ENCODE measurements at places on chromosomes 16 and 17.

DNA sequence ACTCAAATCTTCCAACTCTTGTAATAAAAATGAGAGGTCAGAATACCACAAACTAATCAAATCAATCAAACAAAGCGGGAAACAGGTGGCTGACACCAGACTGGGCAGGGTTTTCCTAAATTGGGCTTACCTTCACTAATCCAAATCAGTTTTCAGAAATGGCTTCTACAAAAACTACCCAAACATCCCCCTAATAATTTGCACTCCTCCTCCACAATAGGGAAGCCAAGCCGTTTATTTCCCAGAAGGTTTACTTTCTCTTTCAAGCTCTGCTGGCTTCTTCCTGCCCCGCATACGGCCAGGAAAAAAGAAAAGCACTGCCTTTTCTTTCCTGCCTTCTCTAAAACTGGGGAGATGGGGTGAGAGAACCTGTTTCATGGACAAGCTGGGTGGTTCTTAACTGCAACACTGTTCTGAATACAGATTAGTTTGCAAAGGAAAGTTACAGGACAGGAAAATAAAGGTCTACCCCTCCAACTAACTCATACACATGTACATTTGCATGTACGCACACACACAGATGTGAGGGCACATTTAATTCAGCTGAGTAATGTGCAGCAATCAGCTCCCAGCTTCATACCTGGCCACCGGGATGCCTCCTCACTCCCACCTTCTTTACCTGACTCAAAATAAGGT, 9.2 kb downstream of the STAT3 start:
- no peak for DNase-seq

DNA sequence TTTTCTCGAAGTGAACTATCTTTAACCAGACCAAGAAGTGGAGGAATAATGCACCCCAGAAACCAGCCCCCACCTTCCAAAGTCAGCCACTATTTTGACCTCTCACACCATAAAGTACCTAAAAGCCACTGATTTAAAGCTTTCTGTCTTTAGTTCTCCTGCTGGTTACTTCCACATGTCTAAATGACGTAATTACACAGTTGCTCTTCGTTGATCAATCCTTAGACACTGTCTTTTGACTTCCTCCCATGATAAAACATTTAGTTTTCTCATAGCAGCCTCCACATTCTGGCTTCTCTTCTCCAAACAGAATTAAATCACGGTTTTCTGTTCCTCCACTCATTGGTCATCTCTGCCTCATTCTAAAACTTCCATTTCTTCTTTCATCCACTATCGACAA, 294.4 kb upstream of the N4BP1 start:
- DNase-seq: no peak

DNA sequence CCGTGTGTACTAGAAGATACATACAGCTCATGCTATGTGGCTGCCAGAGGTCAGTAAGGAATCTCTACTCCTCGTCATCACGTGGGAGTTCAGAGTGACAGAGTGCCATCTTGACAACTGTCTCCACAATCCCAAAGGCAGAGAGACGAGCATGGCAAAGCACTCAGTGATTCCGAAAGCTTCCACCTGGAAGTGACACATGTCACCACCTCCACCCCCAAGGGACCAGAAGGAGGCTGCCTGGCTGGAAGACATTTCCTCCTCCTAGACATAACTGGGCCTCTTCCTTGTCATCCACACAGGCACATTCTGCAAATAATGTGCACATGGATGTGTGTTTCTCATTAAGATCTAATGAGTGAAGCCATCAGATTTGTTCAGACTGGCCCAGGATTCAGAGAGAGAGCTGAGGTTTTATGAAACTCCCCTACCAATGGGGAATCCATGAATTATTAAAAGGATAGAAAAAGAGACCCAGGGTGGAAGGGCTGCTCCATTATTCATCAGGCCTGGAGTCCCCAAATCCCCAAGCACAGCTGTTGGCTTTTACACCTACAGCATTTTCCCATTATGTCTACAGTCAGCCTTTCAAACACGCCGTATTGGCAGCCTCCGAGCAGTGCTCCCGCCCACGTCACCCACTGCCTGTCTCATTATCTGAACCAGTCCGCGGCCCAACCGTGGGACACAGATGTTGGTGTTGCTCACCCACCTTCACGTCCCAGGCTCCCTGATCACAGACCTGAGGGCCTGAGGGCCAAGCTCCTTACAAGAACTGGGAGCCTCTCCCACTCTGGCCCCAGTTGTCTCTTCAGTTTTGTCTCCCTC, 3.3 kb upstream of the CACNG5 start:
- no peak for DNase-seq

- DNase-seq: no peak
Observed at GRCh38 chr17:73823684-73824083, 179.4 kb upstream of the SDK2 start.

DNA sequence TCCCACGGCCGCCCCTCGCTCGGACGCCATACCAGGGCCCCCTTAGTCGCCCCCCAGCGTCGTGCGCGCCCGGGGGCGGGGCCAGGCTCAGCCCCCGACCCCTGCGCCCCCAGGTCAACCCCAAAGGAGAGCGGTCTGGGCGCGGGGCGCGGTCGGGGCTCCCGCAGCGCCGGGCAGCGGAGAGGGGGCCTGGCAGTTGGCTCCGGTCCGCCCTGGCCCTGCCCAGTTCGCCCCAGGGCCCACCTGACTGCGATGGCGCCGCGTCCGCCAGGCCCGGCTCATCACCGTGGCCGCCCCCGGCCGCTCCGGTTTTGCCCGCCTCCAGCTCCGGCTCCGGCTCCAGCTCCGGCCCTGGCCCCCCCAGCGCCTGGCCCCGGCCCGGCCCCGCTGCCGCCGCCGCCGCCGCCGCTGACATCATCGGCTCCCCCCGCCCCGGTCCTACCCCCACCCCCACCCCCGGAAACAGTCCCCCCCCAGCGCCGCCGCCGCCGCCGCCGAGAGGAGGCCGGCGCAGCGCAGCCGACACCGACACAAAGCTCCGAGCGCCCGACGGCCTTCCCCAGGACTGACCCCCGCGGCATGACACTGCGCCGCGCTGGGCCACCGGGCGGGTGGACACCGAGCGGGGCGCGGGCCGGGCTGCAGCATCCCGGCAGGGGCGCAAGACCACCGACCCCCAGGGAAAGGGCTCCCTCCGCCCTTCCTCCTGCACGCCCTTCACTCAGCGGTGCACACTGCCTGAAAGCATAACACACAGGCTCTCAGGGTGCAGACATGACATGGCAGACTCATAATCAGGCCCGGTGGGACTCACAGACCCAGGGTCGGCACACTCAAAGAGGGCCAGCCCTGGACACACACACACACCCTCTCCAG, at the start of gene ZBTB4:
ZBTB4 (minus strand) TSS at position 419 of the 876 bp plus-strand sequence. CDS start 12,830 bp downstream, outside the sequence.
- no peak for DNase-seq

GRCh38 chr16:54140057-54140787, 146.4 kb downstream of the IRX3 start:
- DNase-seq: no peak

- no peak for DNase-seq
Observed at GRCh38 chr16:69413045-69413664, 11.3 kb upstream of the CYB5B start.

GRCh38 chr16:6926341-6926740, 406.3 kb upstream of the RBFOX1 start:
- no peak for DNase-seq

GRCh38 chr16:56965149-56966092, 3.7 kb downstream of the CETP start:
- no peak for DNase-seq

- DNase-seq: no peak
Observed at GRCh38 chr16:79823639-79824038, 223.1 kb upstream of the MAF start.
